Gastrocnemius medialis (tissue), 4 donors: ENCODE measurements at places on chromosomes 7 and 10. TPM values are rescaled to one million over a fixed set of nuclear protein-coding genes. Genes with fewer than 3 reads are reported as not detected.

DNA sequence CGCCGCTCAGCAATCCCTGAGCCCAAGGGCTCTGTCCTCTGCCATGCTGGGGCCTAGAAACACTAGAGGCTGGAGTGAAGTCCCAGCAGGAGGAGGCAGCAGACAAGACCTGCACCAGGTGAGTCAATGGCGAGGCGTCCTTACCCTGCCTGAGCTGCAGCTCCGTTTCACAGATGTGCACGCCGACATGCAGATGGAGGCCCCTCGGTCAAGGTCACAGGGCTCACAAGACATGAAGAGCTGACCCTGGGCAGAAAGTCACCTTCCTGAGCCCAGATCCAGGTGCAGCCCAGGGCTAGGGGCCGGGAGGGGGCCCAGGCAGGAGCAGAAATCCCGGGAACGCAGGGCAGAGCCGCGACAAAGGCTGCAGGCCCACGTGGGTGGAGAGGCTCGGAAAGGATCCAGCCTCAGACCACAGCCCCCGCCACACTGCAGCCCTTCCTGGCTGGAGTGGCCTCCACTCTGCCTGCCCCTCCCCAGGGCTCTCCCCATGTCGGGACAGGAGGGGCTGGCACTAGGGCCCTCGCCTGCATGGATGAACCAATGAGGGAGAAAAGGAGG, 23.8 kb downstream of the PDGFA start:
- no peaks in the 10 kb centered on the region for H3K4me1 ChIP-seq
- H3K27ac ChIP-seq = no peak overlapping the region
- DNase-seq = no peak
- peaks cover 33% of the 10 kb centered on the region for H3K36me3 ChIP-seq
- no peak overlapping the region for H3K4me3 ChIP-seq

DNA sequence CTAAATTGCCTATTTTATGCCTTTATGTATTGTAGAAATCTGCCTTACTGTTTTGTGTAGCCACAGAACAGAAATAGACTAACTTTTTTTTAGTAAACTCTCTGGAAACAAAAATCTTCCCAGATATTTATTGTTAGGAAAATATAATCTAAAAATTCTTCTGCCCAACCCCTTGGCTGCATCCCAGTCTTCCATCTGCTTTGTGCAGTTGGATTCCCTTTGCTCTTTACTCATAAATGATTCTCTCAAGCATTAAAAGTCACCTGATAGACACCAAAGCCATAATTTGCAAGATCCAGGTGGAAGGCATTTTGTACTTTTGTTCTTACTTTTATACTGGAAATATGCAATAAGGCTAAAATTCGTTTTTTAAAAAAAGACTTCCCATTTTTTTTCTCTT, 6.1 kb upstream of the CAV2 start:
- no peak overlapping the region for H3K4me3 ChIP-seq
- no peaks in the 10 kb centered on the region for H3K27me3 ChIP-seq
- no peaks in the 10 kb centered on the region for H3K36me3 ChIP-seq
- peak overlapping the region; percentile 12 for H3K27ac ChIP-seq
- no peaks in the 10 kb centered on the region for H3K4me1 ChIP-seq

- no peaks in the 10 kb centered on the region for H3K36me3 ChIP-seq
- peak overlapping the region; percentile 45 for H3K4me3 ChIP-seq
- H3K27ac ChIP-seq = peak overlapping the region; percentile 49
- no peak for DNase-seq
- H3K4me1 ChIP-seq = no peaks in the 10 kb centered on the region
Observed at GRCh38 chr7:150568714-150569113, 1.5 kb downstream of the GIMAP4 start.

DNA sequence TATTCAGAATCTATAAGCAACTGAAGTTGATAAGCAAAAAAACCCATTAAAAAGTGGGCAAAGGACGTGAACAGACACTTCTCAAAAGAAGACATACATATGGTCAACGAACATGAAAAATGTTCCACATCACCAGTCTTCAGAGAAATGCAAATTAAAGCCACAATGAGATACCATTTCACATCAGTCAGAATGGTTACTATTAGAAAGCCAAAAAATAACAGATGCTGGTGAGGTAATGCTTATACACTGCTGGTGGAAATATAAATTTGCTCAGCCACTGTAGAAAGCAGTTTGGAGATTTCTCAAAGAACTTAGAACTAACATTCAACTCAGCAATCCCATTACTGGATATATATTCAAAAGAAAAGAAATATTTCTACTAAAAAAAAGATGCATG, 332.8 kb upstream of the PLXDC2 start:
- no peak overlapping the region for H3K4me3 ChIP-seq
- DNase-seq = no peak
- H3K27ac ChIP-seq = no peak overlapping the region
- H3K36me3 ChIP-seq = no peaks in the 10 kb centered on the region

DNA sequence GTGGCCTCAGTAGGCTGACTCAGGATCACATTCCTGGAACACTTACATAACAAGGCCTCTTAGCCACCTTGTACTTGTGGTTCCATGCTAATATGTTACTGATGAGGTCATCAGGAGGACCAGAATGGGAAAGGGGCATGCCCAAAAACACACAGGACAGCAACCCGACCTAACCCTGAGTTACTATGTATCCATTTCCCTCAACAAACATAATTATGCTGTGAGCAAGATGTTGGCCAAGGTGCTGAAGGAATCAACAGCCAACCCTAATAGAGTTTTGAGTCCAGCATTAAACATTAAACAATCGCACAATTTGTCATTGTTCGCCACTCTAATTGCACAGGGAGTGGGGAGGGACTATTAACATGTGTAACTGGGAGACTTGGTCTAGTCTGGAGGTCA, 129.4 kb downstream of the PLPP4 start:
- no peaks in the 10 kb centered on the region for H3K27me3 ChIP-seq
- no peaks in the 10 kb centered on the region for H3K4me1 ChIP-seq
- H3K36me3 ChIP-seq = no peaks in the 10 kb centered on the region
- no peak for DNase-seq

- no peaks in the 10 kb centered on the region for H3K27me3 ChIP-seq
- H3K27ac ChIP-seq = no peak overlapping the region
- DNase-seq = no peak
- no peak overlapping the region for H3K4me3 ChIP-seq
- H3K36me3 ChIP-seq = no peaks in the 10 kb centered on the region
Observed at GRCh38 chr10:97012470-97012869, 173.3 kb downstream of the SLIT1 start.

DNA sequence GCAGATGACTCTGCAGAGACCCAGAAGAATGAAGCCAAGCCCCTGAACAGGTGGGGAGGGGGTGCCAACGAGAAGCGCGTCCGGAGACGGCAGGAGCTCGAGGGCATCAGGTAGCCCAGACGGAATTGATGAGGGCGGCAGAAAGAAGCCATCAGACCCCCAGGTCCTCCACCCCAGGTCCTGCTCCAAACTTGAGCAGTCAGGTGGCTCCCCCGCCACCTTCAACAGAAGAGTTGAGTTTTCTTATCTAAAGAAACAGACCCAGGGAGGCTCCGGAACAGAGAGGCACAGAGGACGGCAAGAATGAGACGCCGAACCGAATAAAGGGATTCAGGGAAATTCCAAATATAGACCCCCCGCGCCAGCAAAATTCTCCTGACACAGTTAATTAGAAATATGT, 22.2 kb downstream of the RGS10 start:
- H3K27me3 ChIP-seq = no peaks in the 10 kb centered on the region
- no peak for DNase-seq
- no peak overlapping the region for H3K4me3 ChIP-seq

GRCh38 chr7:50369143-50370026, 64.9 kb downstream of the IKZF1 start:
- H3K27me3 ChIP-seq = no peaks in the 10 kb centered on the region
- no peak for DNase-seq
- H3K27ac ChIP-seq = no peak overlapping the region

DNA sequence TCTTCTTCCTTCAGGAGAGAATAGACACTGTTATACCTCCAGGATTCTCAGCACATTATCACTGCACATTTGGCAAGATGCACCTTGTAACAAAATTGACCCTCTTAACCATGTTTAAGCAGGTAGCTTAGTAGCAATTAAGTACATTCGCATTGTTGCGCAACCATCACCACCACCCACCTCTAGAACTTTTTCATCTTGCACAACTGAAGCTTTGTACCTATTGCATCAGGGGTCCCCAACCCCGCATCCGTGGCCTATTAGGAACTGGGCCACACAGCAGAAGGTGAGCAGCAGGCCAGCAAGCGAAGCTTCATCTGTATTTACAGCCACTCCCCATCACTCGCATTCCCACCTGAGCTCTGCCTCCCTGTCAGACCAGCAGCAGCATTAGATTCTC, 29.9 kb upstream of the SMURF1 start:
- no peaks in the 10 kb centered on the region for H3K36me3 ChIP-seq
- H3K27ac ChIP-seq = no peak overlapping the region
- no peak overlapping the region for H3K4me3 ChIP-seq
- no peaks in the 10 kb centered on the region for H3K4me1 ChIP-seq
- DNase-seq = no peak

DNA sequence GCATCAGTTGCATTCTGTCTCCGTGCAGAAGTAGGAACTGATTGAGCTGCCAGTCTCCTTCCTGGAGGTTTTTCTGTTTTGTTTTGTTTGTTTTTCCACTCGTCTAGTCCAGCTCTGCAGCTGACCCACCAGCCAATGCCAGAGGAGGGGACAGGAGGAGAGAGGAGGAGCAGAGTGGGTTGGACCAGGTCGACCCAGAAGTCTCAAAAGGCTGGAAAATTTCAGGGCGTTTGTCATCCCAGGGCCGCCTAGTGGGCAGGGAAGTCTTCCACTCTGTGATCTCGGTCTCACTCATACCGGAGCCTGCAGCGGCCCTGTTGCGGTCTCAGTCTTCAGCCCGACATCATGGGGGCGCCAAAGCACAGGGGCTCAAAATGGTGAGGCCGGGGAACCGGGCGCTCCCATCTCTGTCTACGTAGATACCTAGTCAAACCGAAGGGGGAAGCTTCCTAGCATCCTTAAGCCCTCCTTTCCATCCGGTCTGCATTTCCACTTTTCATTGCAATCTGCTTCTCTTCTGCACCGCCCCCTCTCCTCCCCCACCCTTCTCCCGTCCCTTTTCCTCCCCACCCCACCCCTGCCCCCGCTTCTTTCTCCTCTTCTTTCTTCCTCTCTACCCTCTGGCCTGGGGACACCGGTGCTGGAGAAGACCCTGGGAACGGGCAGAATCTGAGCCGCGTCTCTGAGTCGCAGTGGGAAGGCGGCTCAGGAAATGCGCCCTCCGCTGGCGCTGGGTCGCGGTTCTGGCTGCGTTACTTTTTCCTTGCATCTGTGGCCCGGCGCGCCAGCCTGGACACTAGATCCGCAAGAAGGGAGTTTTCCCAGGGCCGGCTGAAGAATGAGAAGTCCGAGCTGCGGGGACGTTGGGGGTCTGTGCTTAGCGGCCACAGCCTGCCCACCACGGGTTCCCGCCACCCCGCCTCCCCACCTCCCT, 16.2 kb upstream of the PAX2 start:
- DNase-seq = no peak
- no peak overlapping the region for H3K27ac ChIP-seq
- H3K27me3 ChIP-seq = peaks cover 92% of the 10 kb centered on the region
- no peaks in the 10 kb centered on the region for H3K36me3 ChIP-seq
- H3K4me1 ChIP-seq = peaks cover 22% of the 10 kb centered on the region

DNA sequence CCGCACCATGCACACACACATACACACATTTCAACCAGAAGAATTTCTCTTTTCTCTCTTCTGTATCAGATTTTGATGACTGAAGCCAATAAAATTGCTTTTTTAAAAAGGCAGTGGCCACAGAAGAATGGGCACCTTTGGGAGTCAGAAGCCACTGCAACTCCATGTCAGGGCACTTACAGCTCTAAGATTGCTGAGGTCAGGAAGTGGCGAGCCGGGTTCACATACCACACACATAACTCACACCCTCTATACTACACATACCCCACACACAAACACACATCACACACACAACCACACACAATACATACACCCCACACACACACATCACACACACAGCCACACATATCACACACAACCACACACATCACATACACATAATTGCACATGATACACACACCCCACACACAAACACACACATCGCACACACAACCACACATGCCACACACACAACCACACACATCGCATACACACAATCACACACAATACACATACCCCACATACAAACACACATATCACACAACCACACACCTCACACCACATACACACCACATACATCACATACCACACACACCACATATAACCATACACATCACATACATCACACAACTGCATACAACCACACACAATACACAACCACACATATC, 31.2 kb downstream of the GPRIN2 start:
- DNase-seq = peak; percentile 4
- no peaks in the 10 kb centered on the region for H3K27me3 ChIP-seq
- no peak overlapping the region for H3K27ac ChIP-seq
- no peak overlapping the region for H3K4me3 ChIP-seq

GRCh38 chr7:138313829-138314178, 146.3 kb upstream of the TRIM24 start:
- no peaks in the 10 kb centered on the region for H3K36me3 ChIP-seq
- H3K27ac ChIP-seq = no peak overlapping the region
- no peaks in the 10 kb centered on the region for H3K27me3 ChIP-seq
- DNase-seq = no peak

DNA sequence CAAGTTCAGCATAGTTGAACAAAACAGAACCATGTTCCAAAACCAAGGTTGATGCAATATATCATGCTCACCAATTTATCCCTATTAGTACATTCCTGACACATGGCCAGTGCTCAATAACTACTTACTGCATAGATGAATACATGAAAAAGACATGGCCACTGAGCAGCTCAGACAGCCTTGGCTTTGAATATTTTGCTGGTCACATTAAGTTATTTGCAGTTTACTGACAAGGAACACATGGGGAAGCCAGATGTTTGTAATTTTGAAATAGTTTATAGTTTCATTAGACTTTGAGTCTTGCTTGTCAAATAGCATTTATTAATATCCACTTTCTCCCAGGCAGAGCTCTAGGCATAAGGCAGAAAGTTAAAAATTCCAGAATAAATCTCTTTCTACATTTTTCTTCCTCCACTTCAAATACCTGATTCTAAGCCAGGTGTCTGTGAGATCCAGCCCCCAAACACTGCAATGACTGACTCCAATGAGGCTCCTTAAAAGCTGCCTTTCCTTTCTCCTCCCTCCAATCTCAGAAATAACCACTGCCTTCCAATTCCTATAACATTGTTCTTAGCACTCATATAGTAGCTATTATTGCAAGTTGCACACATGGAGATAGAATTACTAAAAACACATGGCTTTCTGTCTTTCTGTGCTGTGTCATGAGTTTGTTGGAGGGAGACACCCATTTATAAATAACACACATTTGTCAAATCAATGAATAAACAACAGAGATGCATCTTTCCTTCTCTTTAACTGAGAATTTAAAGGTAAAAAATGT, 91.3 kb downstream of the PCGF5 start:
- H3K27ac ChIP-seq = no peak overlapping the region
- no peaks in the 10 kb centered on the region for H3K27me3 ChIP-seq

The AOAH gene
- total RNA-seq = 1.7 TPM

The MMP21 gene
- total RNA-seq = not detected

The CTAGE4 gene
- not detected for total RNA-seq

The PLAC9 gene
- total RNA-seq = 6.3 TPM

The IDI1 gene
- 66.8 TPM for total RNA-seq

The CHST3 gene
- 16.9 TPM for total RNA-seq

The SLIT1 gene
- 0.13 TPM for total RNA-seq

The GLI3 gene
- total RNA-seq = 0.46 TPM

The PVRIG gene
- not detected for total RNA-seq

The ACTA2 gene
- total RNA-seq = 85.4 TPM
